CD4-positive, alpha-beta T cell treated with Interleukin-12 subunit alpha and Interleukin-12 subunit beta, for 1 hour (primary cell): ENCODE measurements at places on chromosomes 7 and 10.

GRCh38 chr10:80503584-80504157 is 34.0 kb upstream of the SH2D4B start:
- DNase-seq = no peak

DNA sequence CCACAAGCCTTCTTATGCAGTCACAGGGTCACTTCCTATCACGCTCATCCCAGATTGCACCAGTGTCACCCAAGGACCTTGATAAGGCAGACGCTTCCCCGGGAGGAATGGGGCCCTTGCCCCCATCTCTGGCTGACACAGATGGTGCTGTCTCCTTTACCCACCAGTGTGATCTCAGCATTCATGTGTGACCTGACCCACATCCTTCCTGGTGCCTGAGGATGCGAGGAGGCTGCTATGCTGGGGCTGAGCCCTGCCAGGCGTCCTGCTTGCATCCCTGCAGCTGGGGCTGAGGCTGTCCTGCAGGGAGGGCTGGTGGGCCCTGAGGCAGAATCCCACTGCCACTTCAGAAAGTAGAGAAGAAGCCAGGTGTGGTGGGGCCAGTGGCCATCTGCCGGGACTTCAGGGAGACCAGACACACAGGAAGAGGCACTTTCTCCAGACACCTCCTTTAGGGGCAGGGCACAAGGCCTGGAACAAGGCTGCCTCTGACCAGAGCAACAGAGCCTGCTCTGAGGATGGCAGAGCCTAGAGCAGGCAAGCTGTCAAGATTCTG is 35.3 kb downstream of the RASGEF1A start:
- DNase-seq = peak; percentile 54

DNA sequence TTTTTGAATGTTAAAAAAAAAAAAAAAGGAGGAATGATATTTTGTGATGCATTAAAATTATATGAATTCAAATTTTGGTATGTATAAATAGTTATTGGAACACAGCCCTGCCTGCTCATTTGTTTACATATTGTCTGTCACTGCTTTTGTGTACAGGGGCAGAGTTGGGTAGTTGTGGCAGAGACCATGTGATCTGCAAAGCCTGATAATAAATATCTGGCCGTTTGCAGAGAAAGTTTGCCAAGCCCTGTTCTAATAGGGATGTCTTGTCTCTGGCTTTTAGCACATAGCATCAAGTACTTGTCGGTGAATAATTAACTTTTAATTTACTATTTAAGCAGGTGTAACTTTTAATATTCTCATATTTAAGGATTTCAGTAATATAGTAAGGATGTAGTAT is 19.8 kb downstream of the TSPAN13 start:
- no peak for DNase-seq

- no peak for DNase-seq
Observed at GRCh38 chr7:157760004-157760730, 423.4 kb downstream of the DNAJB6 start.

- DNase-seq = no peak
Observed at GRCh38 chr7:43196379-43196778, 83.9 kb downstream of the HECW1 start.

GRCh38 chr7:139830292-139830691 is 1.2 kb downstream of the TBXAS1 start:
- DNase-seq = no peak

DNA sequence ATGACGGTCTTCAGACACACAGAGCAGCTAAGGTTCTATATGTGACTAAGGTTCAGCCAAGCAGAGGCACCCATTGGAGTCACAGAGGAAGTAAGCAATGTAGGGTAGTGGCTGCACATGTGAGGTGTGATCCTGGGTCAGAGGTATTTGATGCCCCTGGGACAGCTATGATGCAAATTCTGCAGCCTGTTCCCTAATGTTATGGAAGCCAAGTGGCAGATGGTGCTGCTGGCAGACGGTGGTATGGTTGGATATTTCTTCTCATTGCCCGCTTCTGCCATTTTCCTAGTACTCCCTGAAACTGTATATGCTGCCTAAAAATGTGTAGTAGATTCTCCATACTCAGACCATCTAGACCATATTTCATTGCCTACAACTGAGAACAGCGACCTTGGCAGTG is 7.2 kb downstream of the TAS2R16 start:
- no peak for DNase-seq

DNA sequence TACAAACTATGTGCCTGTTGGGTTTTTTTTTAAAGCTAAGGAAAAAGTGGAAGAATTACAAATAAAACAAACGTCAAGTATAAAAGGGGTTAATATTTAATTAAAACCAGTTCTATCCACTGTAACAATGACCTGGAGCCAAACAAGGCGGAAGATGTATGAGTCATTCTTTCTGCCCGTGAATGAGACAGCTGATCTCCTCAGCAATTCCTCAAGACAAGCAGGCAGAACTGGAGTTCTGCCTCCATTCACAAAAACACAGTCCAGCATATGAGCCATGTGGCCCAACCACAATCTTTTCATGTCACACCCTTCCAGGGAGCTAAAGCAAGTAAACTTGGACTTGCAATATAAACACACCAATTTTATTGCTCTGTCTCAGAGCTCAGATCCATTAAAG is 8.4 kb downstream of the ETV1 start:
- no peak for DNase-seq

DNA sequence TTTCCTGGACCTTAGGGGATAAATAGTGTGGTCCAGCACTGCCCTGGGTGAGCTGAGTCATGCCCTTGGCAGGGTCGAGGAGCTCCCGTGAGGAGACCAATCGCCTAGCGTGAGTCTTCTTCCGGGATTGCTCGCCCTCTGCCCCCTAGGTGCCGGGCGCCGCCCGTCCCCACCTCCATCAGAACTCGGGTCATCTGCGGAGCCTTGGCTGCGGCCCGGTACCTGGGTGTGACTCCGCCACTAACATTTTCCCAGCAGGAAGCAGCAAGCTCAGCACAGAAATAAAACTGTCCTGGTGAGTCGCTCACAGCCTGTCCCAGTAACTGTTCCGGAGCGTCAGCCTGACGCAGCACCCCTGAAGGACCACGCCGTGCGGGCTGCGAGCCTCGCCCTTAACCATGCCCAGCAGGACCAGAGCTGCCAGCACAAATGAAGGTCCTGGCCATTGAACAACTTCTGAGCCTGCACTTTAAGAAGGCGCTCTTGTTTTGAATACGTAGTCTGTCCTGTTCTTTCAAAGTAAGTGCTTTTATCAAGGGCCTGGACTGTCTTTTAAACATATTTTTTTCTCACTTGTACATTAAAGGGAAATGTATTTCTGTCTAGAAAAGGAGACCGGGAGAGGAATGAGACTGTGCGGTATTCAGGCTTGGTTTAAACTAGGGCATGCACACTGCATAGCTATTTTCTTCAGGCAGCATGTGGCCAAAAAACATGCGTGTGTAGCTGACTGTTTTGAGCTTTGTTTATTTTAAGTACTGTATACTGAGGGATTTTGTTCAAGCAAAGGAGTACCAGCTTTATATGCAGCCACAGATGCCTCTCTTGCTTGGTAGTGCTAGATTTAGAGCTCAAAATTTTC is 136.7 kb downstream of the HECW1 start:
- DNase-seq = no peak
